Upper lobe of left lung (tissue), 6 donors: ENCODE measurements at places on chromosomes 1 and 21.
A peak's percentile ranks its signal among the peaks of the same experiment; 100 is the strongest.

GRCh38 chr21:39796466-39796865, 51.5 kb downstream of the IGSF5 start:
- DNase-seq: no peak

DNA sequence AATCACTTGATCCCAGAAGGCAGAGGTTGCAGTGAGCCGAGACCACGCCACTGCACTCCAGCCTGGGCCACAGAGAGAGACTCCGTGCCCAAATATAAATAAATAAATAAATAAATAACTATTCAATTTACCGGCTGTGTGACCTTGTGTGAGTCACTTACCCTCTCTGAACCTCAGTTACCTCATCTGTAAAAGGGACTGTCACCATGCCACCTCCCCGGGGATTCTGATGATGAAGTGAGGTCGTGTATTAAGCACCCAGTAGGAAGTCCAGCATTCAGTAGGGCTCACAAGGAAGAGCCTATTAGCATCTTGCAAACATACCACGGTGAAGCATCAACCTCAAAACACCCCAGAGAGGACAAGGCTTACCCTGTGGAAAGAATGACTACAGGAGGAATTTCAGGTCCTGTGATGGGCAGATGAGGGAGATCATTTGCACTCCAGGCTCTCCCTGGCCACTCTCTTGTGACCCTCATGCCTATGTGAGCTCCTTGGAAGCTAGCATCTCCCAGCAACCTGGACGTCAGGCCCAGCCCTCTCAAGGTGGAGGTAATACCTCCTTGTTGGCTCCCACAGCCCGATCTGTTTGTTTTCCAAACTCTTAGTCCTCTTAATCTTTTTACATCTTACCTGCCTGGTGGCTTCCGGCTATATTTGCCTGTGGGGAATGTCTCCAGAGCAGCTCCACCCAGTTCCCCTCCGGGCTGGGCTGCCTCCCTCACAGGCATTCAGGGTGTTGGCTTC, 7.6 kb upstream of the C1QA start:
- no peak for DNase-seq

- DNase-seq: no peak
These were observed 5.1 kb downstream of the USP16 start for GRCh38 chr21:29029524-29029923.

GRCh38 chr1:156608036-156608674, 6.9 kb upstream of the GPATCH4 start:
- DNase-seq: peak; percentile 44
